ENCODE measurements at places on chromosomes 7 and 10. TPM values are rescaled to one million over a fixed set of nuclear protein-coding genes. Genes with fewer than 3 reads are reported as not detected.

Gene CPED1
- 143 TPM for total RNA-seq

Gene TFEC
- not detected for total RNA-seq

Gene PSMA2
- 56.5 TPM for total RNA-seq

Gene C10orf105
- under 0.01 TPM for total RNA-seq

Gene DNAJB6
- 162 TPM for total RNA-seq

Gene EIF4EBP2
- 44.6 TPM for total RNA-seq

Gene SORCS3
- not detected for total RNA-seq

Gene PTPRN2
- not detected for total RNA-seq

Gene CACNB2
- 0.14 TPM for total RNA-seq

Gene PON1
- total RNA-seq = not detected

Gene GLUD1
- total RNA-seq = 189 TPM

Gene SPDYE2B
- total RNA-seq = not detected

Gene LDB1
- total RNA-seq = 72.9 TPM

Gene RBM20
- total RNA-seq = under 0.01 TPM

Gene RARRES2
- 35.2 TPM for total RNA-seq

Gene DENND2A
- 0.44 TPM for total RNA-seq

Gene STRIP2
- total RNA-seq = 8.7 TPM

Gene LRIT2
- total RNA-seq = not detected

Gene ALOX5
- not detected for total RNA-seq

Gene MMD2
- total RNA-seq = not detected

Gene ATOH7
- not detected for total RNA-seq

Gene SEMA3A
- 18.4 TPM for total RNA-seq

Gene OR2A5
- total RNA-seq = not detected

Gene CLDN4
- total RNA-seq = not detected

Gene LIPF
- not detected for total RNA-seq

Measured in placental pericyte (primary cell).